ENCODE measurements at places on chromosomes 7 and 10.

DNA sequence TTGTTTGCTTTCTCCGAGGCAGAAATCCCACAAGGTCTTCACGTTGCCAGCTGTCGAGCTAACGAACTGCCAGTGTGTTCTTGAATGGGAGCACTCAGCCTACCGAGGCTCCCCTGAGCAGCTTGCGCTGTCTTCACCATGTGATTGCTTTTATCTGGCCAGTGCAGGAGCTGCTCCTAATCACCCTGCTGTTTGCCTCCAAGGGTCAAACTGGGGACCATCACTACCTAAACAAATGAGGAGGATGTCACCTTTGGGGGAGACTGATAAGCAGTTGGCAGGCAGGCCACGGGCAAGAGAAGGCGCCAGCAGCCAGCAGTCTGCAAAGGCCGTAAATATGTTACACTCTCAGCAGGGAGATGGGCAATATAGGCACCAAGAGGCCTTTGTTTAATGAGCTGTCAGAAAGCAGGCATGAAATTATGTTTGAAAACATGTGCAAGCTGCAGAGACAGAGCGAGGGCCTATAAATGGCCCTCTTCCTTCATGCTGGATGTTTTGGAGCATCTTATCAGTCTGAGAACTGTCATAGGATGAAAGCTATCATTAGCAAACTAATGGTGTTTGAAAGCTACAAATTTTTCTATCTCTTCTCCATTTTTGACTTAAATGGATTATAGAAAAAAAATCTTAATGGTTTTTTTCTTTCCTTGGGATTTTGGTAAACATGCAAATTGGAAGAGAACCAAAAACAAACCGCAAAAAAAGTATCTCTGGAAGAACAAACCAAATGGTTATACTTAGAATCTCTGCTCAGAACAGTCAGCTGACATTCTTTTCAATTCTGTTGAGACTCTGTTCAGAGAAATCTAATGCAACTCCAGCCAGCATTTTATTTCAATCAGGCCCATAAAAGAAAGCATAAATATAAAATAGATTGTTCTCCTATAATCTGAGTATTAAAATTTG, 267.3 kb upstream of the NPVF start:
- no peak for DNase-seq

GRCh38 chr7:54831046-54831643, 72.1 kb upstream of the SEC61G start:
- no peak for DNase-seq

GRCh38 chr7:78768859-78769258, 684.6 kb downstream of the MAGI2 start:
- no peak for DNase-seq

- DNase-seq = no peak
These were observed 17.9 kb upstream of the CCSER2 start for GRCh38 chr10:84310470-84310869.

GRCh38 chr10:44824607-44825006, 86.5 kb upstream of the TMEM72 start:
- DNase-seq = no peak

GRCh38 chr7:99541212-99541611, 10.7 kb downstream of the FAM200A start:
- no peak for DNase-seq

- no peak for DNase-seq
These were observed 115.9 kb upstream of the DNAJB12 start for GRCh38 chr10:72470666-72471065.

GRCh38 chr7:158324397-158325360, 262.9 kb downstream of the PTPRN2 start:
- no peak for DNase-seq

DNA sequence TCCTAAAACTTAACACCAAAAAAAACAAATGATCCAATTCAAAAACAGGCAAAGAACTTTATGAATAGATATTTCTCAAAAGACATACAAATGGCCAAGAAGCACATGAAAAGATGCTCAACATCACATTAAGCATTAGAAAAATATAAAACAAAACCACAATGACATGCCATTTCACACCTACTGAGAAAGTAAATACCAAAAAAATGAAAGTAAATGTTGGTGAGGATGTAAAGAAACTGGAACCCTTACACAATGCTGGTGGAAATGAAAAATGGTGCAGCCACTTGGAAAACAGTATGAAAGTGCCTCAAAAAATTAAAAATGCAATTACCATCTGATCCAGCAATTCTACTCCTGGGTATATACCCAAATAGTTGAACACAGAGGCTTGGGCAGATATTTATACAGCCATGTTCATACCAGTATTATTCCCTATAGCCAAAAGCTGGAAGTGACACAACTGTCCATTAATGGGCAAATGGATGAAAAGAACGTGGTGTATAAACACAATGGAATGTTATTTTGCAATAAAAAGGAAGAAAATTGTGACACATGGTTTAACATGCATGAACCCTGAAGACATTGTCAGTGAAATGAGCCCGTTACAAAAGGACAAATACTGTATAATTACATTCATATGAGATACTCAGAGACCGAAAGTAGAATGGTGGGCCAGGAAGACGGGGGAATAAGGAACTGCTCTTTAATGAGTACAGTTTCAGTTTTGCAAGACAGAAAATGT, 89.0 kb downstream of the JMJD1C start:
- no peak for DNase-seq

- no peak for DNase-seq
These were observed 90.4 kb downstream of the ETV1 start for GRCh38 chr7:13898957-13899670.

GRCh38 chr10:30755441-30755953, 125.9 kb upstream of the LYZL2 start:
- DNase-seq = no peak

- peak; percentile 61 for DNase-seq
These were observed 2.9 kb upstream of the MYOZ1 start for GRCh38 chr10:73644015-73644743.

DNA sequence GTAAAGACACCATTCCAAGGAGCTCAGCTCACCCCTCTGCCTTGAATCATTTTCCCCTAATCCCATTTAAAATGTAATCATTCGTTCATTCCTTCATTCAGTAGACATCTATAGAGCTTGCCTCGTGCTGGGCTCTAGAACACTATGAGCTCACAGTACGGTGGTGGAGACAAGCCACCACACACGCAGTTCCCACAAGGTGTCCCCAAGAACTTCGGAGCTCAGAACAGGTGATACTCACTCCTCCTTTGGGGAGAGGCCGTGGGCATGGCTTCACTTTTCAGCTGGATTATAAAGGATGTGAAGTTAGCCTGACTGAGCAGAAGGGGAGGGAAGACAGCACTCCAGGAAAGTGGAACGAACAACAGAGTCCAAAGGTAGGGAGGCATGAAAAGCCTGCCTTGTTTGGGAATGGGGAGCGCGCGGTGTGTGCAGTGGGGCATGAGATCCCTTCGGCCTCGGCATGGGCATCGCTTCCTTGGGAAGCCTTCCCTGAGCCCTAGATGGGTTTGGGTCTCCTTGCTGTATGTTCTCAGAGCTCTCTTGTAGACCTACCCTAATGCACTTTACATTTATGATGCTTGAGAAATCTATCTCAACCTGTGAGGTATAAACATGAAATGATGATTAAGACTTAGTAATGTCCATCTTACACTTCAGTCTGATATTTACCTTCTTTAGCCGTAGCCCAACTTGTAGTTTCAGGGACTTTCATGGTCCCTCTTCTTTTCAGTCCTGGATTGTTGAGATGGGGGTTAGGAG, 809 bp upstream of the OGA start:
- DNase-seq = no peak

- no peak for DNase-seq
These were observed 39.9 kb downstream of the ANXA8 start for GRCh38 chr10:47444047-47444446.

DNA sequence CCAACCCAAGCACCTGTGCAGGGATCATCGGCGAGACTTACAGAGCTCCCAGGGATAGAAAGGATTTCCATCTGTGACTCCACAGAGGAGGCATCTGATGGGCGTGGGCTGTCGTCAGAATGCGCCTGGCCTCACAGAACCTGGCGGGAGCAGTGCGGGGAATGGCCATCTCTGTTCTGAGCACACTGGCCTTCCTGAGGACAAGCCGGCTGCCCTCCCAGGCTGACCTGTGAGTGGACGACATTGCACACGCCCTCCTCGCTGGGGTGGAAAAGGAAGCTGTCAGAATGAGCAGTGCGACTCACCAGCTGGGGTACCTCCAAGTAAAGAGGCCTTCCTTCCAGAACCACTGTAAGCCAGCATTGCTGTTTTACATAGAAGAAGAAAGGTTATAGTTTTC, 234.6 kb upstream of the PITRM1 start:
- no peak for DNase-seq

GRCh38 chr10:101208543-101208942, 20.7 kb downstream of the LBX1 start:
- no peak for DNase-seq

DNA sequence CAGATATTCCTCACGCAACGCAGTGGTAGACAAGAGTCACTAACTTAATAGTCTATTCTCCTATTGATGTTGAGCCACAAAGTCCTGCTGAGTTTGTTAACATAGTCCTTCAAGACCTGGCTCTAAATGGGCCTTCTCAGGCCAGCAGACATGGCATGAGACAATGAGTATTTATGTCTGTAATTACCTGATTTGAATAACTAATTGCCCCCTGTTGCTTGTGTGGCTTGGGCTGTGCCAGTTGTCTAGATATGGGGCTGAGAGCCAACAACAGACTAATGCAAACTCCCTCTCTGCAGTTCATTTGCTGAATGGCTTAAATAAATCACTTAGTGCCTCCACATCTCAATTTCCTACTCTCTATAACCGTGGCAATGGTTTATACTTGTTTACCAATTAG, 65.5 kb upstream of the VWC2 start:
- no peak for DNase-seq

GRCh38 chr10:33115738-33116719, 158.0 kb upstream of the ITGB1 start:
- DNase-seq = peak; percentile 61

Data from neural crest cell (in vitro differentiated cells).